NCI-H345 (cell line): ENCODE measurements at places on chromosomes 6 and 20.

DNA sequence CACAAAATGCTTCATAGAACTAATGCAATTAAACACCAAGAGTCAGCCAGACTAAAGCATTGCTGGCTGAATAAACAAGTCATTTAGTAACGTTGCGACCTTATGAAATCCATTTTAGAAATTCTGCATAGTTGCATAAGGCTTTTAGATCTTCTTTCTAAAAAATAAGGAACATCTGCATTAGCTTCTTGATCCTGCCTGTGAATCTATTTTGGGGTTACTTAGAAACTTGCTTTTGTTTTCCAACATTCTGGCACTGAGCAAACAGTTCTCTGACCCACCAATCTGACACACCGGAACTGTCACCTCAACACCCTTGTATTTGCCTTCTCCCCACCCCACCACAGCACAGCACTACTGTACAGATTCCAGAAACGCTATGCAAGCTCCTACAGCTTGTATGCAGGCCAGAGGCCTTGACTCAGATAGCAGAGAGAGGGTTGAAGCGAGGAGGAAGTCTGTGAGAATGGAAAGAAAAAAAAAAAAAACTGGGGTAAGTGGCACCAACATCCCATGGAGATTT is 55.0 kb downstream of the KIF13A start:
- DNase-seq, result no peak

DNA sequence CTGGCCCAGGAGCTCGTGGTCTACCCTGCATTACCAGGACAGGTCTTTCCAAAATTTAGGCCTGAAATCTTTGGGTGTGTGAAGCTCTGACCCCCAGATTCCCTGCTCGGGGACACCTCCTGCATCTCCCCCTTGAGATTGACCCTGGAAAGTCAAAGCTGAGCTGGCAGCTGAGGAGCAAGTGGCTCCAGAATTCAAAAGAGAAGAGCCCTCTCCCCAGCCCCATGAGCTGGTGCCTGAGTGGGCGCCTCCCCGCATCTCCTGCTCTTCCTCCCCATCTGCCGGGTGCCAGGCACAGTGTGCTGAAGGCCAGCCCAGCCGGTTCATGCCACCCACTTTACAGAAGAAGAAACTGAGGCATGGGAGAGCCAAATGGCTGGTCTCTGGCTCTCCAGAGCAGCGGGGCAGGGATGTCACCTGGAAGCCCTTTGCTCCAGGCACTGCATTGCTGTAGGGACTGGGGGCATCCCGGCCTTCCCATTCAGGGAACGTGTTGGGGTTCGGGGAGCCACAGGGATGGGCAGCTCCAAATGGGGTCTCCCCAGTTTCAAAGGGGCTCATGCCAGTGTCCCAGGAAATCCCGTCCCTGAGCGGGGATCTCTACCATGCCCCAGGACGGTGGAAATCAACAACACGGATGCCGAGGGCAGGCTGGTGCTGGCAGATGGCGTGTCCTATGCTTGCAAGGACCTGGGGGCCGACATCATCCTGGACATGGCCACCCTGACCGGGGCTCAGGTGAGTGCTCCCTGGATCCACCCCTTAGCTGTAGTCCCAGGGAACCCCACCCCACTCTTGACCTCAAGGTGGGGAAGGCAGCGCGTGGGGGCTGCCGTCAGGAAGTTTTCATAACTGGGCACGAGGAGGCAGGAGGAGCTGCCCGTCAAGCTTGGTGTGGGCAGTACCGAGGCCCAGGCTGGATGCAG is 20.5 kb downstream of the NPEPL1 start:
- DNase-seq, result no peak

GRCh38 chr6:105069821-105070445 is 109.9 kb downstream of the POPDC3 start:
- DNase-seq, result no peak

DNA sequence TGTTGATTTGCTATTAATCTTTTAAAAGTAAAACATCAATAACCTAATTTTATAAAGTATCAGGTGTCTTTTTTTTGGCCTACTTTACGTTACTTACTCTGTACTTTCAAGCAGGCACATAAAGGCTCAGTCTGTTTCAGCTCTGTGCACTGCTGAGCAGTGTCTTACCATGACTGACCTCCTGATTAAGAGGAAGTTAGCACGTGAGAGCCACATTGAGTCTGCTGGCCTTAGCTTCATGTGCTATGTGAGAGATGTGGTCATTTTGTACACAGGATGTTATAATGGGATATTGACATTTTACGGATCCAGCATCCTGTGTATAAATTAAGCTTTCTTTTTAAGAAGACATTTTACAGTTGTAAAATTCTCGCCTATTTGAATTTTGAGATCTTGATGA is 31.9 kb downstream of the ARID1B start:
- DNase-seq, result no peak

DNA sequence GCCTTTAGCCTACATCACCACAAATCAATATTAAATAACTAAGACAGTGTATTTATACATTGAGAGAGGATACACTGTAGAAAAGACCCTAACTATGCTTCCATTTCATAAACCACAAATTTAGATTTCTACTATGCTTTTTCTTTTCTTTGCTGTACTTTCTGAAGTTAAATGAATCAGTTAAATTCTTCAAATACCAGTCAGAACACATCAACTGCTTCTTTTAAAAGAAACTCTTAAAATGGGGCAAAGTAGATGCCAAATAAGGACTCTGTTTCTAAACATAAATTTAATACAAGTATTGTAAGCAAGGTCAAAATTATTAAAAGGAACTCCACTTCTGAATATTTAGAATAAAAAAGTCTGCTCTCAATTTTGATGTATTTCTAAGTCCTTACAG is 76.9 kb downstream of the GMDS start:
- DNase-seq, result no peak

DNA sequence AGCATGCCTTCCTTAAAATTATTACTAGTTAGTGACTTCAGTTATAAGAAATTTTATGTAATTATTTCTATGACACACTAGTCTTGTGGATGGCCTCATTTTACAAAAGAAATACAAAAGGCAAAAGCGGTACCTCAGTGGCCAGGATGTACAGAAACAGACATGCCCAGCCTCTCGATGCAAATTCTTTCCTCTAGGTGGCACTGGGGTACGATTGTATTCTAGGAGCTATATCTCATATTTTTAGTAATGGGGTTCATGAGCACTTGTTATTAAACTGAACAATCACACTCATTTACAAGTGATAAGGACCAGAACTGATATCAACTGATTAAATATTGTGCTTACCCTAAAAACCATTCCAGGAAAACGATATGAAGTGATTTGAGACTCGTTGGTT is 59.8 kb downstream of the SOD2 start:
- DNase-seq, result no peak

DNA sequence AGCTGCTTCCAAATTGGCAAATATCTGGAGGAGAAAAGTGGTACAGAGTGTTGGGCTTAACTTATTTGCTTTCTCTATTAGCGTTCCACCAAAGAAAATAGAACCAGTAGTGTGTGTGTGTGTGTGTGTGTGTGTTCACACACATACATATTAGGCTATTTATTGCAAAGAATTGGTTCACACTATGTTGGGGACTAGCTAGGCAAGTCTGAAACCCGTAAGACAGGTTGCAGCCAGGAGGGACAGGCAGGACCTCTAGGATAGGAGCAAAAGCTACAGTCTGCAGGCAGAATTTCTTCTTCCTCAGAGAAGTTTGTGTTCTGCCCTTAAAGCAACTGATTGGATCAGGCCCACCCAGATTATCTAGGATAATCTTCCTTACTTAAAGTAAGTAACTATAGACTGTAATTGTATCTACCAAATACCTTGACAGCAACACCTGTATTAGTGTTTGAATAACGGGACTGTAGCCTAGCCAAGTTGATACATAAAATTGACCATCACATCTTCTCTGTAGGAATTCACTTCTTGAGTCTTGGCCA is 12.8 kb downstream of the KCTD20 start:
- no peak for DNase-seq

DNA sequence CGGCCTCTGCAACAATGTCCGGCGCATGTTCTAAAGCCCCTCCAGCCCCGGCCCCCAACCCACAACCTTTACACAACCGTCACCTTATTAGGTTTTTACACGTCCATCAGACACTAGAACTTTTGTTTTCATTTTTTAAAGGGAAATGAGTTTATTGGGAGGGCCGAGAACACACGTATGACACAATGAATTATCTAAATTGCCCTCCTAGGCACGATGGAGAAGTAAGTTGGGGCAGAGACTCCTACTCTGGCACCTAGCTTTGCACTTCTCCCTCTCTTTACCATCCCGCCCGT is 1.2 kb upstream of the DLL1 start:
- DNase-seq, result peak; percentile 60

DNA sequence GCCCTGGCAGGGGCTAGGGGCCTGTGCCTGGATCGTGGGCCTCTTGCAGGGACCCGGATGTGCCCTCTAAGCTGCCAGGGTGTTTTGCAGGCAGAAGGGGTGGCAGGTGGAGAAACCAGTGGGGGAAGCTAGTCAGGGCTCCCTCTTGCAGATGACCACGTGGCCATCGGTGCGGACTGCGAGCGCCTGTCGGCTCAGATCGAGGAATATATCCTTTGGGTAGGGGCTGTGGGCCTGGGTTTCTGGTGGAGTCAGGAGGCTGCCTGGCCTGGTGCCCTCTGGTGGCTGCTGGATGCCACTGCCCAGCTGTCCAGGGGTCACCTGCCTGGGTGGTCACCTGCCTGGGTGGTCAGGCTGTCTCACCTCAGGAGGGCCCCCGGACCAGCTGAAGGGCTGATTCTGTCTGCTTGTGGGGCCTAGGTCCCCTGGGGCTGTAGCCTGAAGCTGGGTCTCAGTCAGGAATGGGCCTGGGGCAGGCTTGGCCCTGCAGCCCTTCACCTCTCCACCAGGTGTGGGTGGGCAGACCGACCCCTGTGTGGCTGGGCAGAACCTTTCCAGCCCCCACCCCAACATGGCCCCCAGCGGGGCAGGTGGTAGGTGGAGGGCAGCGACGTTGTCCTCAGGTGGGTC is 6.7 kb downstream of the TCEA2 start:
- DNase-seq, result no peak

GRCh38 chr20:55143601-55144000 is 668.2 kb downstream of the DOK5 start:
- no peak for DNase-seq

- no peak for DNase-seq
Observed at GRCh38 chr20:48690888-48691287, 136.9 kb downstream of the PREX1 start.

- DNase-seq, result peak; percentile 74
Observed at GRCh38 chr6:122790028-122790422, 967 bp downstream of the SMPDL3A start.

DNA sequence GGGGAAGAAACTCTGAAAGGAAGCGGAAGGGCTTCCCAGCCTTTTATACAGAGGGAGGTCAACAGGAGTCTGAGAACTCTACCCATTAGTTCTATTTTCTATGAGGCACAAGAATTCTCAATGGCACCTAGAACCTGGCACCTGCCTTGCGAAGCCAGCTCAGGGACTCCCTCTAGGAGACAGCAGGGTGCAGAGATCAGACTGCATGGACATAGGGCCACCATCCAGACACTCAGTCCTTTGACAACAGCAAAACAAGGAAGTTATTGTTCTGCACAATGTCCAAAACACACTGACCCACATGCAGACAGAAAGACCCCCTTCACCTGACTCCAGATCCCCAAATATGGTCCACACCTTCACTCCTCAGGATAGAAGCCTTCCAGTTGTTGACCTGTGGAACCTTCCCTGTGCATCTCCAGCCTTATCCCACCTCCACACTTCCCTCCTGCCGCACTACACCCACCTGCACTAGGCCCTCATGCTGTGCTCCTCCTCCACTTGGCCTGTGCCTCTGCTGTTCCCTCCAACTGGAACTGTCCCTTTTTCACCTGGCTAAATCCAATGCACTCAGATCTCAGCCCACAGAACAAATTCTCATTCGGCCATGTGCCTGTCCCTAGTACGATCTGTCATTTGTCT is 27.8 kb downstream of the ACSS1 start:
- DNase-seq, result no peak

- no peak for DNase-seq
Observed at GRCh38 chr6:16718356-16718755, 42.9 kb downstream of the ATXN1 start.

DNA sequence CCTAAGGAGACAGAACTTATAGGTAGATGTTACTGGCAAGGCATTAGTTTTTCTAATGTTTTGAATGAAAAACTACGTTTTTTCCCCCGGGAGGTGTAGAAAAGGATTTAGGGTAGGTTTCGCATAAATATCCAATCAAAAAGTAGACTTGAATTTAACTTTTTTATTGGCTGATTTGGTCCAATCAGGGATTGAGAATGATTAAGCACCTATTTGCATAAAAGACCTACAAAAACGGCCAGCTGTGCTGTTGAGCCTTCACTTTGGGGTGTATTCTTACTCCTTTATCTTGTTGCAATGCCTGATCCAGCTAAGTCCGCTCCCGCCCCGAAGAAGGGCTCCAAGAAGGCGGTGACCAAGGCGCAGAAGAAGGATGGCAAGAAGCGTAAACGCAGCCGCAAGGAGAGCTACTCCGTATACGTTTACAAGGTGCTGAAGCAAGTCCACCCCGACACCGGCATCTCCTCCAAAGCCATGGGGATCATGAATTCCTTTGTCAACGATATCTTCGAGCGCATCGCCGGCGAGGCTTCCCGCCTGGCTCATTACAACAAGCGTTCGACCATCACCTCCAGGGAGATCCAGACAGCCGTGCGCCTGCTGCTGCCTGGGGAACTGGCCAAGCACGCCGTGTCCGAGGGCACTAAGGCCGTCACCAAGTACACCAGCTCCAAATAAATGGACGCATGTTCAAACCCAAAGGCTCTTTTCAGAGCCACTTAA is 113.5 kb upstream of the BTN3A2 start:
- peak; percentile 93 for DNase-seq

DNA sequence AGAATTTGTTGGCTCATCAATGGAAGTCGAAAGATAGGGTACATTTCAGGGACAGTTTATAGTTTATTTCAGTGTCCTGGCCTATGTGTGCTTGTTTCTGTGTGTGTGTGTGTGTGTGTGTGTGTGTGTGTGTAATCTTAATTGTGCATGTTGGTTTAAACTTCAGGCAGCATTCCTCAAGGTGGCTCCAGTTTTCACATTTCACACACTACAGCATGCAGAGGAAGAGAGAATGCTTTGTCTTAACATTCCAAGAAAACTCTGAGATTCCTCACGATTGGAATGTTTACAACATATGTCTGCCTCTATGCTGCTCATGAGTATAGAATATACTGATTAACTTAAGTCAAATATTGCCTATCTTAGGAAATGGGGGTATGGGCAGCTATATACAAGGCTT is 332.6 kb upstream of the EPHA7 start:
- DNase-seq, result no peak

- DNase-seq, result no peak
Observed at GRCh38 chr6:49087369-49087768, 375.7 kb downstream of the MMUT start.

DNA sequence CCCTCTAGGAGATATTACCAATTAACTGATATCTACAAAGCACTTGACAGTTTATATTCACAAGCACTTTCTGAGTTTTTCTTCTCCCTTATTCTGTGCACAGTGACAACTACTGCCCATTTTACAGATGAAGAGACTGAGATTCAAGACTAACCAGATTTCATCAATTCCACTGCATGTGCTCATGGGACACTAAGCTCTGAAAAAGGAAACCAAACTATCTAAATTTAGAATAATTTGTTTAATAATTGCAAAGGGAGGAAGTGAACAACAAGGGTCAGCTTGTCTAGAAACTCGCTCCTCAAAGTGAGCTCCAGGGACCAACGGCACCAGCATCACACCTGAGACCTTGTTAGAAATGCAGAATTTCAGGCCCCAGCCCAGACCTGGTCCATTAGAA is 50.8 kb upstream of the MYLIP start:
- DNase-seq, result no peak

- DNase-seq, result peak; percentile 60
Observed at GRCh38 chr20:41173161-41173721, 35.9 kb downstream of the PLCG1 start.

- DNase-seq, result no peak
Observed at GRCh38 chr20:33896509-33896908, 85.4 kb downstream of the CHMP4B start.
